ENCODE measurements at places on chromosomes 1 and 21.

GRCh38 chr21:14995695-14996490 is 68.9 kb downstream of the NRIP1 start:
- no peak for DNase-seq

DNA sequence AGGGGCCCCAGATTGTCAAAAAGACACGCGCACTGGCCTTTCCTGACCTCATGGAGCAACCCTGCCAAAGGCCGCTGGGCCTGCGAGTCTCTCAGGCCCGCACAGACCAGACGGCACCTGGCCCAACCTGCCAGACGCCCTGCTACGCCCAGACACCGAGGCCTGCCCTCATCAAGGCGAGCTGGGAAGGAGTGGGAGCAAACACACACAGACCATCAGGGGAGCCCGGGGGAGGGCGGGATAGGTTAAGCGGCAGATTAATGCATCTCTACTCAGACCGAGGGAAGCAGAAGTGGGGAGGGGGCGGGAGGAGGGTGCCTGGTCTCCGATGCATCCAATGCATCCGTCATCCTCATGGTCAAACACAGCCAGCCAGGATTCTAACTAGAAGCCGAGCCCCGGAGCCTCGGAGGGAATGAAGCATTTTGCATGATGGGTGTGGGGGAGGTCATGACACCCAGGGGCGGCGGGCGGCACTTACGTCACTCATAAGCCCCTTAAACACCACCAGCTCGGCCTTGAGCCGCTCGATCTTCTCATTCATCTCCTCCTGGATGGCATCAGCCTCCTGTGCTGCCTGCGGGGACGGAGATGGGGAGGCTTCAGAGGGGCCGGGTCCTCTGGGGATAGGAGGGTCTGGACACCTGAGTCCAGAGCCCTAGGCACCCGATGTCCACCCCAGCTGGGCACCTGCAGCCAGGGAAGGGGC is 17.0 kb upstream of the ALDH4A1 start:
- no peak for DNase-seq

DNA sequence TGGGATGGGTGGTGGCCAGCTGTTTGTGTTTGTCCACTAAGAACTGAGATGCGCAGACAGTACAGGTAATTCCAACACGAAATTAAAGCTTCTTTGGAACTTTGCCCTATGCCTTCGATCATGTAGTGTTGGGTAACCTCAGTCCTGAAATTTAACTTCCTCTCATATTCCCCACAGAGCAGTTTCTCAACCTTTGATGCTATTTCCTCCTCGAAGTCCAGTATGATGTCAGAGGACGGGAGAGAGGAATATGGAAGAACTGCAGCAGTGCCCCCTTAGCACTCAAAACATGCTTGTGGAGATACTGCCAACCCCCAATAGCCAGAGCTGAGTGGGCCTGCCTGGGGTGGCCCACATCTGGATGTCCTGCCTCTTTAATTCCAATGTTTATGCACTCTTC is 3.6 kb downstream of the LPAR3 start:
- DNase-seq, result no peak

GRCh38 chr1:165486663-165487062 is 41.7 kb upstream of the RXRG start:
- DNase-seq, result no peak

DNA sequence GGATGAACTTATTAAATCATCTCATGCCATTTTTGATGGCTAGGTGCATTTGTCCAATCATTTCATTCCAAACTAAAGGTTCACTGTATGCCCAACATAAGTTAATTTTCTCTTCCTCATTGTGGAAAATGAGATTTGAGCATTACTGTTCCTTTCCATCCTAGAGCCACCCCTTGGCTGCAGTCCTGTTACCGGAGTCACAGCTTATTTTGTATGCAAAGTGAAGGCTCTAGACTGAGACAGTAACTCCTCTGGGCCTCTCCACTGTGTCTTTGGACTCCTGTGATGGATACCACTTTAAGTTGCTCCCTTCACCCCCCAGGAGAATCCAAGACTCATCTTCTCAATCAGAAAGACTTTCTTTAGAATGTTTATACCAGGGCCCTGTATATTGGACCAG is 59.7 kb downstream of the FGGY start:
- no peak for DNase-seq

GRCh38 chr1:22553104-22553880 is 10.0 kb upstream of the EPHA8 start:
- DNase-seq, result no peak

- no peak for DNase-seq
Observed at GRCh38 chr1:149936170-149936991, at the start of gene MTMR11. TSS of gene MTMR11 (minus strand) at chr1:149936879. CDS start at chr1:149936647, 232 bp downstream.

DNA sequence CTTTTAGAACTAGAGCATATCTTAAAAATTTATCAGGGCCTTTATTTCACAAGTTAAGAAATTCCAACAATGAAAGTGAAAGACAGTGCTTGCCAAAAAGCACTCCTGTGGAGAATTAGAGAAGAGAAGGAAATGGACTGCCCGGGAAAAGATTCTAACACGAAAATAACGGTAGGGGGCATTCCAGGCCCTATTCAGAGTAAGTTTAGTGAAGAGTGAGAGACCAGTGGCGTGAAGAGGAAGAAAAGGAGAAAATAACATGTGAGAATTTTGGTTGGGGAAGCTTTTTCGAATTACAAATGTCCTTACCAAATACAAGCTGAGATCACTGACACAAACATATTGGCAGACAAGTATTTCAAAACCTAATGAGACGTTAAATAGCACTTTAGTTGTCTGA is 38.4 kb upstream of the RBM34 start:
- no peak for DNase-seq
